Endothelial cell of umbilical vein (primary cell): ENCODE measurements at places on chromosomes 3 and 15. TPM values are rescaled to one million over a fixed set of nuclear protein-coding genes. Genes with fewer than 3 reads are reported as not detected.

The SST gene
- not detected in 2 replicates for polyA plus RNA-seq

The CCR9 gene
- not detected in 2 replicates for polyA plus RNA-seq

- DNase-seq = no peak
Observed at GRCh38 chr3:186053954-186054791, 54.7 kb downstream of the ETV5 start.

GRCh38 chr3:114231616-114232015, 5.8 kb downstream of the ZNF80 start:
- no peak for DNase-seq

The ERICH6 gene
- polyA plus RNA-seq = not detected in 2 replicates

DNA sequence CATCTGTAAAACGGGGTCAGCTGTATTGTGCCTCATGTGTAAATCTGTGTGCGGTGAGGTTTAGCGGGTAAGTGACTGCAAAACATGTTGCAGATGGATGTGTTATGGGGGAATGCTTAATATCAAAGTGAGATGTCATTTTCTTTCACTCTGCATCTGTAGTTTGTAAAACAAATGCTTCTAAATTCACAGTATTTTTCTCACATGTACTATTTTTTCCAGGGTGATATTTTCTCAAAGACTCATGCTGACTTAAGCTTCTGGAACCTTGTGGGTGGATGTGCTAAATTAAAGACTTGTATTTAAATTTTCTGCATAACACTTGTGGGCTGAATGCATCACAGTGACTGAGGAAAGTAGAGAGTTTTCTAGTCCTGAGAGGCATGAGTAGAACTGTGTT, 115.2 kb upstream of the TP63 start:
- no peak for DNase-seq
